Endothelial cell of umbilical vein (primary cell): ENCODE measurements at places on chromosomes 3 and 15. TPM values are rescaled to one million over a fixed set of nuclear protein-coding genes. Genes with fewer than 3 reads are reported as not detected.

DNA sequence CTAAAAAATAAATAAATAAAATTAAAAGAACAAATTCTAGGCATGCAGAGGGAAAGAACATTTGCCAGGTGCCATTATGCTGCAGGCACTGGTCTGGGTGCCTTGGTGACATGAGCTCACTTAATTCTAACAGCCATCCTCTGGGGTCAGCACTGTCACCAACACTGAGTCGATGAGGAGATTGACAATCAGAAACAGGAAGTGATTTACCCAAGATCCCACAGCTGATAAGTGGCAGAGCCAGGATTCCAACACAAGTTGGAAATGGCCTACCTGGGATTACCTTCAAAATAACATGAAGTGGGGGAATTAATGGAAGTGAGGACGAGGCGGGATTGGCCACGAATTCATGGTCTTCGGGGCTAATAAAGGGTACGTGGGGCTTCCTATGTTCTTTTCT, 3.6 kb downstream of the PLIN1 start:
- DNase-seq: no peak

Gene PTPRG
- 8.8 and 8.9 TPM in 2 replicates for polyA plus RNA-seq

DNA sequence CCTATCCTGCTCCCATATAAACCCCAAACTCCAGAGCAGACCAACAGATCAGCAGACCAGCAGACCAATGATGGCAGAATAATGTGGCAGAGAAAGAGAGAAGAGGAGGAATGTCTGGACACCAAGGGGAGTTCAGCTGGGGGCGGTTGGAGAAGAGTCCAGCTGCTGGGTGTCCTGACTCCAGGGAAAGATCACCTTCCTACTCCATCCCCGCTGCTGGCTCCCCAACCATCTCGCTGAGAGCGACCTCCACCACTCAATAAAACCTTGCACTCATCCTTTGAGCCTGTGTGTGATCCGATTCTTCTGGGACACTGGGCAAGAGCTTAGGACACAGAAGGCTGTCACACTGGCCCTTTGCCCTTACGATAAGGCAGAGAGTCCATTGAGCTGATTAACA, 12.8 kb upstream of the PLAAT1 start:
- DNase-seq: no peak

DNA sequence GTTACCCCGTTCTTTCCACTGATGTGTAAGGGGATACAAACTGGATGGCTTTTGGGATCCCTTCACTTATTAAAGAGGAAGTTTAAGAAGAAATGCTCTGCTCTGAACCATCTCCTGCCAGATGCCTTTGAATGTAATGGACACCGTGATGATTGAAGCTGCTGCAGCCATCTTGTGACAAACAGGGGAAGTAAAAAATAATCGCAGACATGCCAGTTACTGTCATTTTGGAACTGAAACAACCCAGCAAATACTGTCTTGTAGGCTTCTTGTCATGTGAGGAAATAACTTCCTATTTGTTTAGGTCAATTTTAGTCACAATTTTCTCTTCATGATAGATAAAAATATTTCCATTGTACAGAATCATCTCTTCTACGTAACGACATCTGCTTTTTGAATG, 224.0 kb downstream of the CHL1 start:
- DNase-seq: no peak

- no peak for DNase-seq
These were observed 2.3 kb upstream of the GP5 start for GRCh38 chr3:194401346-194401745.

DNA sequence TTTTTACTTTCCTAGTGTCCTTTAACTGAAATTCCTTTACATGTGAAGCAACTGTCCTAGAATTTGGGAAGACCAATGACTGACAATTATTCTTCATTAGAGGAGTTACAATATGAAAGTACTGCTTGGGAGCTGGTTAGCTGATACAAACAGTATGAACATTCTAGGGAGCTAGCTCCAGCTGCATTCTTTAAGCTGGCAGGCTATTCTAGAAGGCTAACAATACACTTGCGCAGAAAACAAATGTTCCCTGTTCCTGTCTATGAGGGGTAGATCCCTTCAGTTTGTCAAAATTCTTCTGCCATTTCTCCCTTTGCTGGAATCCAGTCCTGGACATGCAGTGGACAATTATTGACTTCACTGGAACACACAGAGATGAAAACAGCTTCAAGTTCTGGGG, 60.2 kb upstream of the NANOGP8 start:
- DNase-seq: no peak

- no peak for DNase-seq
These were observed 25.2 kb upstream of the CNTN3 start for GRCh38 chr3:74639681-74640080.

GRCh38 chr3:31924610-31925270, 56.3 kb downstream of the OSBPL10 start:
- DNase-seq: no peak
